Renal cortex interstitium (tissue), 15 donors: ENCODE measurements at places on chromosomes 16 and 17. TPM values are rescaled to one million over a fixed set of nuclear protein-coding genes. Genes with fewer than 3 reads are reported as not detected.

- no peak for DNase-seq
Observed at GRCh38 chr16:23668225-23668624, 10.5 kb upstream of the PLK1 start.

DNA sequence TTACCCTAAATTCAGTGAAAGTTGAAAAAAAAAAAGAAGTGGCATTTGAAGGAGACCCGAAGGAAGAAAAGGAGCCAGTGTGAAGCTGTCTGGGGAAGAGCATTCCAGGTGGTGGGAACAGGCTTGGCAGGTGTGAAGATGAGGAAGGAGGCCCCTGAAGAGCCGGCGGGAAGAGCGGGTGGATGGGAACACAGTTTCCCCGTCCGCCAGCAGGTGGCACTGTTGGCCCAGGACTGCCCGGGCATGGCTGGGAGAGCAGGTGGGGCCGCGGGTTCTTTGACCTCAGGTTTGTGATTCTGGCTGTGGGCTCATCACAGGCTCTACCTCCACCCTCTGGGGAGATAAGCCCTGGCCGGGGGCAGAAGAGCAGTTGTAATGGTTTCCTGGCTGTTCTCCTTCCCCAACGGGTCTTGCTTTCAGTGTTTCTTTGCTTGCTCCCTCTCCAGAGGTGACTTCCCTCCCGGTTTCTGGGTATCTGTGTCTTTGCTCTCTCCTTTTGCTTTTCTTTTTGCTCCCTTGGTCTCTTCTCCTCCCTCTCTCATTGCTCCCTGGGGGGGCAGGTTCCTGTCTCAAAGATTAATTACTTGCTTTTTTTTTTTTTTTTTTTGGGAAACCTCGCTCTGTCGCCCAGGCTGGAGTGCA, 32.3 kb downstream of the RAP1GAP2 start:
- no peak for DNase-seq

GRCh38 chr16:82400046-82400445, 226.7 kb upstream of the CDH13 start:
- no peak for DNase-seq

GRCh38 chr17:42056635-42057034, 6.2 kb upstream of the C17orf113 start:
- no peak for DNase-seq

DNA sequence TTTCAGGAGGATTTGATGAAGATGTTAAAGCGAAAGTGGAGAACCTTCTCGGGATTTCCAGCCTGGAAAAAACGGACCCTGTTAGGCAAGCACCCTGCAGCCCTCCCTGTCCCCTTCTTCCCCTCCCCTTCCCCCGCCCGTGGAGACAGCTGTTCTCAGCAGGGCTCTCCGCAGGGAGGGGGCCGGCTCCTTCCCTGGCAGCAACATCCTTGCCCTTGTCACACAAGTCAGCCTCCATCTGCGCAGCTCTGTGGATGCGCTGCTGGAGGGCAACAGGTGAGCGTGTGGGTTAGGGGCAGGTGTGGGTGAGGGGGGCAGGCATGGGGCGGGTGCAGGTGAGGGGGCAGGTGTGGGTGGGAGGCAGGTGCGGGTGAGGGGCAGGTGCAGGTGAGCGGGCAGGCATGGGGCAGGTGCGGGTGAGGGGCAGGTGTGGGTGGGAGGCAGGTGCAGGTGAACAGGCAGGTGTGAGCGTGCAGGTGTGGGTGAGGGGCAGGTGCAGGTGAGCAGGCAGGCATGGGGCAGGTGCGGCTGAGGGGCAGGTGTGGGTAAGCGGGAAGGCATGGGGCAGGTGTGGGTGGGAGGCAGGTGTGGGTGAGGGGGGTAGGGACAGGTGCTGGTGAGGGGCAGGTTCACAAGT, 9.4 kb downstream of the CYBC1 start:
- no peak for DNase-seq

DNA sequence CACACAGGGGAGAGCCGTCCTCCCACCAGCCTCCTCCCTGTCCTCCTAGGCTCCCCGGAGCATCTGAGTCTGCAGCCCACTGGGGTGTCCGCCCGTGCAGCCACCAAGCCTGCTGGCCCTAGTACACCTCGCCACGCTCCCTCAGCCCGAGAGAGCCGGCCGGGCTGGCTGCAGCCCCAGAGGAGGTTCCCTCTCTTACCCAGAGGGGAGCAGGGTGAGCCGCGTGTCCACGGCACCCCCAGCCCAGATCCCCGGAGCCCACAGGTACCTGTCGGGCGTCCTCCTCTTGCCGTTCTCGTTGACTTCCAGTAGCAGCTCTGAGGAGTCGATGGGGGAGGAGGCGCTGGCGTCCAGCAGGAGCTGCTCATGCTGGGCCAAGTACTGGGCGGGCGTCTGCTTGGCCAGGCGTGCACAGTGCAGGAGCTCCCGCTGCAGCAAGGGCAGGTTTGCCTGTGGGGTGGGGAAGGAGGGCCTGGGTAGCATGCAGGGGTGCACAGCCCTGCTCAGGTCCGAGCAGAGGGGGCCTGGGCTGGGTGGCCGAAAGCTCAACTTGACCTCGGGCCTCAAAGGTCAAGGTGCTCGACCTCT, 19.3 kb upstream of the PABPN1L start:
- no peak for DNase-seq

DNA sequence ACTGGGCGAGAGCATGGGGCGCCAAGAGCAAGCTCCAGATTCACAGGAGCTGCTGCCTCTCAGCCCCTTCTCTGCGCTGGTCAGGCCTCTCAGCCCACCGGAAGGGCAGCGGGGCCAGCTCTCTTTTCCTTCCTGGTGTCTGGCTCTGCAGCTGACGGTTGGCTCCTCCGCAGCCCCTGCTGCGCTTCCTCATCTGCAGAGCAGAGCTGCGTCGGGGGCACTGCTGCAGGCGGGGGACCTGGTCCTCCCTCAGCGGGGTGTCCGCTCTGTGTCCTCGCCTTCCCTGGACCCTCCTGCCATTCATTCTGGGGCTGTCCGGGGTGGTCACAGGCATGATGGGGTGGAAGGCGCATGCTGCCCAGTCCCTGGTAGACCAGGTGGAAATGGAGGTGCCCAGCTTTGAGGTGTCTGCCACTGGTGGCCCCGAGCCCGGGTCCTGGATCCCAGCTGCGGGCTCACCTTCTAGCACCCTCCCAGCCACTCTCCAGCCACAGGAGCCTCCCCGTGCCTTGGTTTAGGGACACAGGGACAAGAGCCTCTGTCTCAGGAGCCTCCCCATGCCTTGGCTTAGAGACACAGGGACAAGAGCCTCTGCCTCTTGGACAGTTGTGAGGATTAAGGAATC, 84.8 kb downstream of the IRF8 start:
- DNase-seq, result no peak

GRCh38 chr17:28256370-28256769, 62.6 kb upstream of the TMEM97 start:
- no peak for DNase-seq

DNA sequence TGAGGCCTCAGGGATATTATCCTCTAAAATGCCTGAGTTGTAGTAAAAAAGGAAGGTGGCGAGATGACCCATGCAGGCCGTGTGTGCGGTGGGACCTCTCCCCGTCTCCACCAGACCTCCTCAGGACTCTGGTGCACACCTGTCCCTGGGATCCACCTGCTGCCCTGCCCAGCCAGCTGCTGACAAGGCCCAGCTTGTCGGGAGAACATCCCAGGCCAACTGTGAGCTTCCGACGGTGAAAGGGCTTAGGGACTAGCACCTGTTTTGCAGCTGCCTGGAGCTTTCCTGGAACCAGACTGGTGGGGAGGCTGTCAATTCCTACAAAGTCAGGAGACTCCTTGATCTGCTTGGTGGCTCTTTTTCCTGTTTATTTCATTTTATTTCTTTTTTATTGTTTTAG, 11.6 kb downstream of the IL34 start:
- no peak for DNase-seq

- no peak for DNase-seq
Observed at GRCh38 chr17:59829217-59830006, 63.3 kb downstream of the TUBD1 start.

- no peak for DNase-seq
Observed at GRCh38 chr17:81250286-81251093, 11.4 kb downstream of the NDUFAF8 start.

- DNase-seq, result no peak
Observed at GRCh38 chr17:11056926-11057325, 184.1 kb upstream of the SHISA6 start.

Gene G6PC1
- 9.5 TPM for polyA plus RNA-seq

Gene NETO2
- 23.9 TPM for polyA plus RNA-seq
